ENCODE measurements at places on chromosomes 5 and 9.
A peak's percentile ranks its signal among the peaks of the same experiment; 100 is the strongest.

- no peak for DNase-seq
Observed at GRCh38 chr5:120690621-120691407, 226.7 kb downstream of the PRR16 start.

DNA sequence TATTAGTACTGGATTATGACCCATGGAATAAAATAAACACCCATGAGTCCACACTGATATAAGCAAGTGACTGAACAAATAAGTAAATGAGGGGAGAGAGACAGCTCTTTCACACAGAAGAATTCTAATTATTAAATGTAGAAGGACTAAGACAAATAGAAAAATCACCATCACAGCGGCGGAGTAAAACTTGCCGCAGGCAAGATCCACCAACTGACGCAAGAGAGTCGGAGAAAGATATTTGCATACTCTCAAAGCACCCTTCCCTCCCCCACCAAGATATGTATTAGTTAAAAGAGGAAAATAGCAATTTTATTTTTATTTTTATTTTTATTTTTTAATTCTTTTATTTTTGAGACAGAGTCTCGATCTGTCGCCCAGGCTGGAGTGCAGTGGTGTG lies 14.6 kb upstream of the N4BP3 start:
- no peak for DNase-seq

GRCh38 chr5:110752953-110753352 lies 14.1 kb downstream of the SLC25A46 start:
- DNase-seq = no peak

DNA sequence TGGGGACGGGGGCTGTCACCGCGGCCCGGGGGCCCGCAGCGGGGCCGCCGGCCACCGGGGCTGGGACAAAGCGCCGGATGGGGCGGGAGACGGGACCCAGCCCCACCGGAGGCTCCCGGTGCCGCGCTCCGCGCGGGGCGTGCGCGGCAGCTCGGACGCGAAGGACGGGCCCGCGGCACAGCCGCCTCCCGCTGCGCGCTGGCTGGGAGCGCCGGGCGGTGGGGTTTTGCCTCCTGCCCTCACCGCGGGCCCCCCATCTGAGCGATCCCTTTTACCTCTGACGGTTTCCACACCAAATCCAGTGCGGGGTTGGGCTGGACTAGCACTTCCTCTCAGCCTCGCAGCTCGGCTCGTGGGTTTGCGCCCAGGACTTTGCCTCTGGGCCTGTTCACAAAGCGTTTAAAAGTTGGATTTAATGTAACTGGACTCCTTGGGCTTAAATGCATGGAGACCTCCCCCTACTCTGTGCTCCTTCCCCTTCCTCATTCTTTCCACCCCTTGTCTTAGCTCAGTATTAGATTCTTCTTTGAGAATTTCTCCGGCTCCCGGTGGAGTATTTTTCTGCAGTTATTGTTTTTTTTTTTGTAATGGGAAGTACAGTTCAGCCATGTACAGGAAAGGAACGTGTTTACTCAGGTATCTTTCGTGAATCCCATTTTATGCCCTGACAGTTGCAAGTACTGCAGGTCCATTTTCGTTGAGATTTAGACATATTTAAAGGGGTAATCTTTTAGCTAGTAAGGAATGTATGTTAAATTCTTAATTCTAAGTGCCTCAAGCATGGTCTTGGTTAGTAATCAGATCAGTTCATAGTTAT lies 691 bp downstream of the FCHO2 start:
- DNase-seq = no peak

- no peak for DNase-seq
Observed at GRCh38 chr9:131348631-131349521, 45.0 kb upstream of the PRRC2B start.

DNA sequence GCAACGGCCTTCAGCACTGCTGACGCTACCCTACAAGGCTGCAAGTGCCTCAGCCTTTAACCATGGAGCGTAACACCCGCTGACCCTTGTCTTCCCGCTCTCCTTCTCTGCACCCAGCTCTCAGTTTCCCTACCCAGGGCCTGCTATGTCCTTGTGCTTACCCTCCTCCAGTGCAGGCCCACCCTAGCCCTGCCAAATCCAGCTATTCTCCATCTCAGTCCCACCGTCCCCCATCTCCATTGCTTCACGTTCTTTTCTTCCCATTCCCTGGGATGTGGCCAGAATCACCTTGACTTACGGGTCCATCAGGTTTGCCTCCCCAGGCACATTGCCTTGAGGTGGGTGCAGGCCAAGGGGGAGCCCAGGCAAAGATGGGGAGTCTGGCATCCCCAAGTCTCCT lies 91.2 kb downstream of the PAX5 start:
- DNase-seq = no peak

DNA sequence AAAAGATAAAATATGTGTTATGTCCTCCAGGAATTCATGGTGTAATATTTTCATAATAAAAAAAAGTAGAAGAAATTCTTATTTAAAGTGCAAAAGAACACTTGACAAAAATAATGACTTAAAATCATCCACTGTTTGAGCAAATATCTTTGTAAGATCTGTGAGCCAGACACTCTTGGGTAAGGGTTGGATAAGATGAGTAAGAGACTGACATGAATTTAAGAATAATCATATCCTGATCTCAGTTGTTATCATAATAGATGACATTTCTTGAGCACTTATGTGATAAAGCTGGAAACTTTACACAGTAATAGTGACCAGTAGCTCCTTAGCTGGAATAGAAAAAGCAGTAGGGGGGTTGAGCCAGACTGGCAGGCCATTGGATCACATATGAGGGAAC lies 40.0 kb upstream of the ADRB2 start:
- DNase-seq = no peak

DNA sequence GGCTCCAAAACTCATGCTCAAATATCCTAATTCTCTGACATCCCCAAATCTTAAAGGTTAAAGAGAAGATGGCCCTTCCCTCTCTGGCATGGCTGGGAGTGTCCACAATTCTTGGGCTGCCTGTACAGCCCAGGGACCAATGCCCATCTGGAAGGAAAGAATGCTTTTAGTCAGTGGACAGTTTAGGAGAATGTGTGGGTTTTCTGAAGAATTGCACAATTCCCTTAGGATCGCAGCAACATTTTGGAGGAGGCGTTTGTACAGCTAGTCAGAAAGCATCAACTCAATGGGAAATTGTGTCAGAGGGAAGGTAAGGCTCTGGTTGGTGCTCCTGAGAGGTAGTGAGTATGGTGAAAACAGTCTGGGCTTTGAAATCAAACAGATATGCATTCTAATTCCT lies 15.0 kb downstream of the FAM193B start:
- DNase-seq = no peak

DNA sequence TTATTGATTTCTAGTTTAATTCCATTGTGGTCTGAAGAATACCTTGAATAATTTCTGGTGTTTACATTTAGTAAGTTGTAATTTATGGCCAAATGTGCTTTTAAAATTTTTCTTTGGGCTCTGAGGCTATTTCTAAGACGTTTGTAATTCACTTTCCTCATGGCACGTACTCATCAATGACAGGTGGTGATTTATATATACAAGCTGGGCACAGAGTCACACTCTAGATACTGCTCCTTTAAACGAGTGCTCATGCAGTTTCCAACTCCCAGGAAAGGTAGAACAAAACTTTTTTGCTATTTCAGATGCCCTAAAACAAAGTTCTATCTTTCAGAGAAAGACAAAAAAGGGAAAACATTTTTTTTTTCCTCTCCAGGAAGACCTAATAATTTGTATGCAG lies 146.9 kb downstream of the AUH start:
- DNase-seq = no peak

DNA sequence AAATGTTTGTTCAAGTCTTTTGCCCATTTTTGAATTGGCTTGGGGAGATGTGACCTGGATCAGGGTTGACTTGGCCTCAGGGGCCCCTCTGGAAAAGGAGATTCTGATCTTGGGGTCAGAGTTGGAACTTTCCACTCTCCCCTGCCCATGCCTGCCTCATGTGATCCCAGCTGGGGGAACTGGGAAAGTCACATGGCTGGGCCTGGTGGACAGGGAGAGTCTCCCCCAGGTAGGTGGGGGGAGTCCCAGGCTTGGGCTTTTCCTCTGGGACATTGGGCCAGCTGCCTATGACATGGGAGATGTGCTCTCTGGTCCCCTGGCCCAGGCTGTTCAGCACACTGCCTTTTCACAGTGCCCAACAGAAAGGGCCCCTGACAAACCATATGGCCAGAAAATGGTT lies 60.7 kb downstream of the NDST1 start:
- DNase-seq = no peak

GRCh38 chr5:131212471-131213021 lies 41.8 kb downstream of the LYRM7 start:
- no peak for DNase-seq

DNA sequence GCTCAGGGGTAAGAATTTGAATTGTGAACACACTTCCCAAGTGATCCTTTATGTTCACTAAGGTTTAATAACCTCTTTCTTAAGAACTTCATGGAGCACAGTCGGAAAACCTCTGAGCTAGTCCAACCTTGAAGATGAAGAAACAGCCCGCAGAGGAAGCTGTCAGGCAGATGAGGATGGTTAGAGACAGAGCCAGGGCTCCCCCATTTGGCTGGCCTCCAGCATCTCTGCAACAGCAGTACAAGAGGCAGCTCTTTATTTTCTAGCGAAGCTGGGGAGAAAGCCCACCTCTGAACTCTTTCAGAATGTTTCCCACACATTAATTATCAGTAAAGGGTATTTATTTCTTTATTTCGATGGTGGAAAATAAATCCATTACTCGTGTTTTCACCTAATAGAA lies 350.8 kb downstream of the DMRT2 start:
- DNase-seq = no peak

DNA sequence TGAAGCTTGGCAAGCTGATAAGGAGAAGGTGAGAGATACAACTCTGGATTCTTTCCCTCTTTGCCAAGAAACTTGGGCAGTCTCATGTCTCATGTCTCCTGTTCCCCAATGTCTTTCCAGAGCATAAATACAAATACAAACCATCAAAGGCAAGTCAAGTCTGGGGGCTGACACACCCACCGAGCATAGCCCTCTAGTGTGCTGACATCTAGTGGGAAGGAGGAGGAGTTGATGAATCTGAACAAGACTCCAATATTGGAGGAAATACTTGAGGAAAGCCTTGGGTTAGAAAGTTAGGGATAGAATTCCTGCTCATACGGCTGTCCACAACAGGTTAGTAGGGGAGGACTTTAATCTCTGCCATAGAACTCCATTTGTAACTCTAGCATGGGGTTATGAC lies 8.6 kb downstream of the MLANA start:
- no peak for DNase-seq

DNA sequence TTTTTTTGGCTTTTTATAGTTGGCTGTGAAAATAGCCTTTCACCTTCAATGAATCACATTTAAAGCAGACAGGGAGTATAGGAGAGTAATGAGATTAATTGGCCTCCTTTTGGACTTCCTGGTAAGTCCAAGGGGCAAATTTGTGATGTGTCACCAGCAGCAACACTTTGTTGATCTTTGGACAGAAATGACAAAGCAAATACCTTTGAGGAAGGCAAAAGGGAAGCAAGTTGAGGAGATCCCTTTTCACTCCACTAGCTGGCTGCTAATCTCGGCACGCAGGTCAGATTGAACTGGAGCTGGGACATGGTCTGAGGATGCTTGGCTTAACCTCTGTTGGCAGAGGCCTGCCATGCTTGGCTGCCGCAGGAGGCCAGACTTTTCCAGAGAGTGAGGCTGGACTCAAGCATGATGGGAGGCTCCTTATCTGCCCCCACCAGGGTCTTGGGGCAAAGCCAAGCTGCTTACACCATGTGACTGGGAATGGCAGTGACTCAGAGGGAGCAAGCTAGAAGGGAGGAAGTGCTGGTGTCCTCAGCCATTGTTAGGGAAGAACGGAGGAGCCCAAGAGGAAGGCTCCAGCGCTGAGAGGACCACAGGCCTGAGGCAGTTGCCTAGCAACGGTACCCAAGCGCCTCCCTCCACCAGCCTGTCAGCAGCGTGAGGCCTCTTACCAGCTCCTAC lies 174.5 kb upstream of the MAP1B start:
- peak; percentile 2 for DNase-seq

DNA sequence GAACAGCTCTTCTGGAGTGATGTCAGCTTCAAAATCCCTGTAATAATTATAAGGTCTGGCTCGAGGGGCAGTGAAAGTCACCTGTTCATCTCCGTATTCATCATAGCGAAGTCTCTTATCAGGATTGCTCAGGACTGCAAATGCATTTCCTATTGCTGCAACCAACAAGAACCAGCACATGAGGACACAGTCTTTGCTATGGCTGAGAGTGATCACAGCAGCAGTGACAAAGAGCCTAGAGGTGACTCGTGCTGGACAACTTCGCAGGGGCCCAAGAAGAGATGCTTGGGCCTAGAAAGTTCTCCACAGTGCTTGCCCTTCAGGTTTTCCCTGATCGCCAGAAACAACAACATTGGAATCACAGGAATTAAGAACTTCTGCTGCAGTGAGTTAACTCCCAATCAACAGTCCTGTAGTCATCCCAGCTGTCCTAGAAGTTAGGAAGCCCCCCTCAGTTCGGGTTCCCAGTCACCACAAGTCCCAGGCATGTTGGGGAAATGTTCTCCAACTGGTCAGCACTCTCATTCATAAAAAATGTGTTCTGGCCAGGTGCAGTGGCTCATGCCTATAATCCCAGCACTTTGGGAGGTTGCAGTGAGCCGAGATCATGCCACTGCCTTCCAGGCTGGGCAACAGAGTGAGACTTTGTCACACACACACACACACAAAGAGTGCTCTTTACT lies 13.0 kb downstream of the DNAJC18 start:
- DNase-seq = no peak

- no peak for DNase-seq
Observed at GRCh38 chr9:93268551-93269314, 84.8 kb downstream of the WNK2 start.

DNA sequence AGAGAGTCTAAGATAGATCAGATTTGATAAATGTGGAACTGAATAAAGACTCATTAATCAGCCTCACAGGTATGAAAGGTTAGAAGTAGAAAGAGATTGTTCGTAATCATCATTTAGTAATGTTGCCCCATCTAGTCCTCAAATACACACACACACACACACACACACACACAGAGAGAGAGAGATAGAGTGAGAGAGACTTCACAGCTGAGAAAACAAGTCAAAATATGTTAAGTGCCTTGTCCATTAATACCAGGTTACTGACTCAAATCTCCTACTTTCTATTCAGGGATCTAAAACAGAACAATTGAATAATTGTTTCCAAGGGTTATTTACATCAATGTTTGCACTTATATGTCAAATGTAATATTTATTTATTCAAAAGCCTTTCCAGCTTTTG lies 284.6 kb downstream of the MRPS30 start:
- DNase-seq = peak; percentile 10

DNA sequence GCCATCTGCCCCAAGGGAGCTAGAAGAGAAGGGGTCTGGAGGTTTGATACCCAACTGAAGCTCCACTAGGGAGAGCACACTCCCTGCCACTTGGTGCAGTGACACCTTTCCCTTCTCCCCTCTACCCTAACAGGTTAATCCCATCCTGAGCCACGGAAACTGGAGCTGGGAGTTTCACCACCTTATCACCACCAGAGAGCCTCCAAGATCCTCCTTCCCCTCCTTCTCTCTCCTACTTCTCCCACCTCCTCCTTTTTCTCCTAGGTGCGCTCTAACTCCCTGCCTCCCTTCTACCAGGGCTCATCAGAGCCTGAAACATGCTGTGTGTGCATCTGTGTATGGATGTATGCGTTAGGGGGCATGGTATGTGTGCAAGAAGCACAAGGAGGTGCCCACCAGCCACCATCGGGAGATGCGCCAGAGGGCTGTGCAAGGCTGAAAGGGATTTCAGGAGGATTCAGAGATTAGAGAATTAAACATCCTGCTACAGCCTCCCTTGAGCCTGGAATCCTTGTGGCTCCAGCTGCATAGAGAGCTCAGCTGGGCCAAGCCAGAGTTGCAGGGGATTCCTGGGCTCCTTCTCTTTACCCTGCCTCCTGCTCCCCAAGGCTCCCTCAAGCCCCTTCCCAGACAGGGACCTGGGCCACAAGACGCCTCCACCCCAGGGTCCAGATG lies 89.8 kb downstream of the PCDH1 start:
- no peak for DNase-seq

Measured in COLO829 (cell line).